ENCODE measurements at places on chromosomes 12 and 14.
A peak's percentile ranks its signal among the peaks of the same experiment; 100 is the strongest.

DNA sequence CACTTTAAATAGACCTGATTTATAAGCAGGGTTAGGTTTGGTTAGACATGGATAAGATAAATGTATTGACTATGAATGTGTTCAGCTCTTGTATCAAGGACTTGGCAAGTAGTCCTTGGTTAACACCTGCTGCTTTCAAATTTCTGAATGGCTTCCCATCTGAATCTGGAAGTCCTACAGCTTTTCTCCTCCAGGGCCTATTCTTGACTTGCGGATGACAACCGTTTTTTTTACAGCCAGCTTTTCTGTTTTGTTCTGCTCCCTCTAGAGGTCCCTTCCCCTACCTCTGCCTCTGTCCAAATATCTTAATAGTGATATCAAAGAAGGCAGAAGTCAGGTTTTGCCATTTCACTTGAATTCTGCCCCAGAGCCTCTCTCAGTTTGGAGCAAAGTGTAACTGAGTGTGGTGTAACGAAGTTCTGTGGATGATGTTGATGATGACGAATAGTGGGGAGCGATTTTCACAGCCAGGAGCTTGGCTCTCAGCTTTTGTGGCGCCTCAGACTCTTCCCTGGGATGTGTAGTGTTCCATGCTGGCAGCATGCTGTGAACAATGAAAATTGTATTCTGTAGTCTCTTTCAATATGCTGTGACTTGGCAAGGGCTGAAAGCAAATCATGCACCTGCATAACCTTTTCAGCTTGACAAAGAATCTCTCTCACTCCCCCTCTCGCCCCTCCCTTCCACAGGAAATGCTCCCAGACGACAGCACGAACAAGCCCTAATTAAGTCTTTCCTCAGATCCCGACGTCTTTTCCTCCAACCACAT, 5.0 kb upstream of the SLC4A8 start:
- no peak for DNase-seq

DNA sequence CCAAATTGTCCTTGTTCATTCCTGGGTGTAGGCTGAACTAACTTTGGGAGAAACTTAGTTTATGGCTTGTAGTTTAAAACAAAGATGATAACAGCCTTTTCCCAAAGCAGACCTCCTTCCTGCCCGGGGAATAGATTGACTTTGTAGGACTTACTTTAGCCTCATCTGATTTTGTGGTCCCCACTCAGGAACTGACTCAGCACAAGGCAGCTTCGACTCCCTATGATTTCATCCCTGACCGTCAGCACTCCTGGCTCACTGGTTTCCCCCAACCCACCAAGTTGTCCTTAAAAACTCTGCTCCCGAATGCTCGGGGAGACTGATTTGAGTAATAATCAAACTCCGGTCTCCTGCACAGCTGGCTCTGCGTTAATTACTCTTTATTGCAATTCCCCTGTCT, 40.1 kb upstream of the DDHD1 start:
- DNase-seq, result no peak

DNA sequence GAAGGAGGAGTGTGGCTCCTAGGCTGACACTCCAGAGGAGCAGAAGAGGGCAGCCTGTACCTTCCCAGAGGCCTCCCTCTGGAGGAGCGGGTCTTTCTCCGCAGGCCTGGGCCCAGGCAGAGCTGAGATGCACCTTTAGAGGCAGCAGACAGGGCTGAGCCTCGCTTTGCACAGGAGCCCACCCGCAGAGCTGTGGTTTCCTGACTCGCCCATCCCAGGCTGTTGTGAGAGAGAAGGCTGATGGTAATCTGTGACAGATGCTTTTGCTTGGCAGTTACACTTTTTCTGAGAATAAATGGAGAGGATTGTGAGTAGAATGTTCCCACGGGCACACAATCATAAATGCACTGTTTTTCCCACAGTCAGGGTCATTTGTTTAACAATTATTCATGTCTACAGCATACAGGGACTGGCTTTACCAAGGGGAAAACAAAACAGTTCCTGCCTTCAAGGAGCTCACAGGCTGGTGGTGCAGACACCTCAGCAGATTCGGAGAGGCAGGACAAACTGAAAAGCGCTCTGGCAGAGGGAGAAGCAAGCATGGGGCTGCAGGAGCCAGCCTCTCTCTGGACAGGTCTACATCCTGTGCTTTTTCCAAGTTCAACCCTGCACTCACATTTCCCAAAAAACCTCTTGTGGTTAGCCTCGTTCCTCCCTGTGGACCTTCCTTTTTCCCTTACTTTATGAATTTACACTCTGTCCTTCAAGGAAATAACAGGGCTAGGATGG, 13.9 kb downstream of the EVL start:
- DNase-seq, result peak; percentile 73

DNA sequence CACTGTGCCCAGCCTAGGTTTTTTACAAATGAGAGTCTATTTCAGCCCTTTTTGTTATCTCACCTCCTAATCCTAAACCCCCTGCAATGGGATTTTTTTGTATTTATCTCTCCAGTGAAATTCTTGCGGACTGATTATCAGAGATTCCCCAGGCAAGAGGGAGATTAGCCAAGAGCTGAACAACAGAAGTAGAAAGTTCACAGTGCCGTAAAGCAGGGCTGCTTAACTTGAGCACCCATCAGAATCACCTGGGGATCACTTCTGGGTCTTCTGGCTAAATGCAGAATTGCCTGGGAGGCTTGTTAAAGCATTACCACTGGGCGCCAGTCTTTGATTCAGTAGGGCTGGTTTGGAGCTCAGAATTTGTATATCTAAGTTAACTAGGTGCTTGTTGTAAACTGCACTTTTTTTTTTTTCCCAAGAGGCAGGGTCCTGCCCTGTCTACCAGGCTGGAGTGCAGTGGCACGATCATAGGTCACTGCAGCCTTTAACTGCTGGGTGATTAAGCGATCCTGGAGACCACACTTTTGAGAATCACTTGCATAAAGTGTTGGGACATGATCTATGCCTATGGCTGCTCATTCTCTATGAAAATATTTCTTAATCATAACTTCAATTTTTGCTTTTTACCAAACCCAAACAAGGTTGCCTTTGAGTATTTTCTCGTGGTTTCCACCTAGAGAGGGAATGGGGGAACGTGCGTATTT, 1.1 kb upstream of the DPPA3 start:
- no peak for DNase-seq

DNA sequence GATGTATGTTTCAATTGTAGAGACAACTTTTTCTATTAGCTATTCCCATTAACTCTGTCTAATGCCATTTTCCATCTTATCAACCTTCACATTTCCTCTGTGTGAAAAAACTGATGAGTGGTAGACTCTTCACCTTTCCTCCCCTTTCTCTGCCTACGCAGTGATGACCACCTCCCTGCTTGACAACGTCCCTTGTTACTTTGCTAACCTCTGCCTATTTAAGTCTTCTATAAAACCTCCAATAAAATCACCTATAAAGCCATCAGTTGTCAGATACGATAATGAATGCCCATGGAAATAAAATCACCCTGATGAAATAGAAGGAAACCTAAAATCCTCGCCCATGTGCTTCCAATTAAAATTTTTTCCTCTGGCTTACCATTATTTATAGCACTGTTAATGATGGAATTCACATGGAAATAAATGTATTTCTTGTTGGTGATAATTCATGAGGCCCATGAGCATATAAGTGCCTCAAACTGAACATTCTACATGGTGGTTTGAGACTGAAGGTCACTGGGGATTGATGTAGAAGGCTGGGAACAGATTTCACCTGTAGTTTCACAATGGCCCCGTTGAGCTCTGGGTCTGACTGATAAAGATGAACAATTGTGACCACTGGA, 1454.0 kb upstream of the SEL1L start:
- no peak for DNase-seq

DNA sequence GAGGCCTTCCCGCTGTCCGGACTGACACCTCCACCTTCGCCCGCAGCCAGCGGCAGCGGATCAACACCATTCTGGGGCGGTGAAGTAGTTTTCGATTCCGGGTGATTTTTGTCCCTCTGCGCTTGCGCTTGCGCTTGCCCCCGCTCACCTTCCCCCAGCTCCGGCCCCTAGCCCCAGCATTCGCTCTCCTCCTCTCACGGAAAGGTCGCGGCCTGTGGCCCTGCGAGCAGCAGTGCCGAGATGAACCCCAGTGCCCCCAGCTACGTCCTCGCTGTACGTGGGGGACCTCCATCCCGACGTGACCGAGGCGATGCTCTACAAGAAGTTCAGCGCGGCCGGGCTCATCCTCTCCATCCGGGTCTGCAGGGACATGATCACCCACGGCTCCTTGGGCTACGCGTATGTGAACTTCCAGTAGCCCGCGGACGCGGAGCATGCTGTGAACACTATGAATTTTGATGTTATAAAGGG, 22.7 kb upstream of the SRGAP1 start:
- DNase-seq, result peak; percentile 38

GRCh38 chr12:46361667-46362034, 10.9 kb downstream of the SLC38A2 start:
- DNase-seq, result no peak

GRCh38 chr12:6116471-6117021, 7.9 kb downstream of the VWF start:
- DNase-seq, result no peak

DNA sequence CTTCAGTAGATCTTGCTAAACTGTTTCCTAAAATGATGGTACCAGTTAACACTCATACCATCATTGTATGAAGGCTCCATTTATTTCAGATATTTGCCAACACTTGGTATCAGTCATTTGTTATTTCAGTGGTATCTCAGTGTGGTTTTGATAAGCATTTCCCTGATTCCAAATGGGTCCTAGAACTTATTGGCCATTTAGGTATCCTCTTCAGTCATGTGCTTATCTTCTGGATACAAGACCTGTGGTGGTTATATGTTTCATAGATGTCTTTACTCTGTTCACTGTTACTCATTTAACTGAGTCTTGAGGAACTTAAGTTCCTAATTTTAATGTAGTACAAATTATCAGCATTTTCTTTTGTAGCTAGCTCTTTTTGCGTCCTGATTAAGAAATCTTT, 13.5 kb downstream of the SINHCAF start:
- no peak for DNase-seq

- no peak for DNase-seq
Observed at GRCh38 chr12:25236190-25236589, 14.5 kb downstream of the KRAS start.

DNA sequence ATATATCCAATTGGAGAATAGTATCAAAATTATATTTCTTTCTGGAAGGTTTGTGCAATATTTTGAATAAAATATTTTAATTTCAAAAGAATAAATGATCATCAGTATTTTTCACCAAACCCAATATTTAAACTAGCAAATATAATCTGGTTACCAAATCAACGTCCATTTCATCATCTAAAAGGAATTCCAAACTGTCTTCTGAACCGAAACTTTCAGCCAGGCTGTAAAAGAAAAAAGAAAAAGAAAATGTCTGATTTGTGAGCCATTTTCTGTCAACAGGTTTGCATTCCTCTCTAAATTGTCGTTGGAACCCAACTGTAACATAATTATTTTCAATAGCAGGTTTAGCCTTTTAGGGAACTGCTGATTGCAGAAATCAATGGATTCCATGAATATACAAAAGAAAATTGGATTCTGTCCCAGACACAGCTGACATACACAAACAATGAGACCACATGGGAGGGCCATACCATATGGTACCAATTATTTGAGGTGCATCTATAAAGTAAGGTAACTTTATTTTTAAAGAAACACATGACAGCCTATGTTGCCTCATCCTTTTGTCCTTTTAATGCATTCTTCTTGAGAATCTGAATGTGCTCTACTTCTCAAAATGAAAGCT, 22.7 kb downstream of the SNRPF start:
- DNase-seq, result no peak

DNA sequence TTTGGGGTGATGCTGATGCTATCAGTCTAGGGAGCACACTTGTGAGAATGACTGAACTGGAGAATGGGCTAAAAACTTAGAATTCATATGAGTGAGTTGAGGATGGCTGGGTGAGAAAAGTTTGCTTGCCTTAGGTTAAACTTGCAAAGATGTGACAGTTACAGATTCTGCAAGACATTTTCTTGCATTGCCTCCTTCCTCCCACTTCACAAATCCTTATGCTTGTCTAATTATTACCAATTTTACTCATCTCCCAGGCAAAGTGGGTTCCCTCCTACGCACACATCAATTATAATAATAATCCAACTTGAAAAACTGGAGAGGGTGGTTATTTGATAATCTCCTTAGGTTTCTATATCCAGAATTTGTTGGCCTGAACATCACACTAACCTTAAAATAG, 50.9 kb downstream of the ATP2B1 start:
- DNase-seq, result no peak

DNA sequence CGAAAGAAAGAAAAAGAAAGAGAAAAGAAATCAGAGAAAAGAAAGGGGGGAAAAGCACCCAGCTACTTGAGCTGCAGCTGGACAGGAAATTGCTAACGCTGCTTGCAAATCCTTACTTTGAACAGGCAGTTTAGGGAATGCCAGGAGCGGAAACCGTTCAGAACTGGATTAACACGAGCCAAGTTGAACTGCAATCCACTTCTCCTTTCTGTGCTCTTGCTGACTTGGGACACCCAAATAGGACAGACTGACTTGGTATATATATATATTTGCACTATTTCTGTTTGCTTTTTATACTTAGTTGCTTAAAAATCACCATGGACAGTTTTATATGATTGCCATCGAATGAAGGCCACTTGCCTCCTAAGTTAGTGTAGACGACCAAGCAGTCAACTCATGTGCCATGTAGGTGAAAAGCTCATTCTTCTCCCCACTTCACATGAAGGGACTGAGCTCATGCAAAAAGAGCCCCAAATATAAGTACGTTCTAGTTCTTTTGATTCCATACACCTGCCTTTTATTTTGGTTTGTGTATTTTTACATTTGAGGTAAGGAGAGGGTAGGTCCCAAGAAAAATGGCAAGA, 5.5 kb downstream of the DUSP6 start:
- no peak for DNase-seq

DNA sequence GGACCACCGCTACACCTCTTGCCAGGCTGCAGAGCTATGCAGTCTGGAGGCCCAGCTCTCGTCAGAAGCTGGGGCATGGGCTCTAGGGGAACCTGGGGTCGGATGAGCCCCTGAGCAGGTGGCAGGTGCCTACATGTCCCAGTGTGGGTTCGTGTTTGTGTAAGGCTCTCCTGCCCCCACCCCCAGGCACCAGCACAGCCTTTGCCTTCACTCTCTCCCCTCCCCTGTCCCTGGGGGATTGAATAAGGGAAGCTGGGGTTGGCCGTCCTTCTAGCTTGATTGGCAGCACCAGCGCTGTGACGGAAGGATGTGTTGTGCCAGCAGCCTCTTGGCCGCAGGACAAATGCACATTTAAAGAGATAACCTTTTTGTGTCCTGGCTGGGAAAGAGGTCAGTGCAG, 34.8 kb upstream of the TSPAN9 start:
- DNase-seq, result no peak

DNA sequence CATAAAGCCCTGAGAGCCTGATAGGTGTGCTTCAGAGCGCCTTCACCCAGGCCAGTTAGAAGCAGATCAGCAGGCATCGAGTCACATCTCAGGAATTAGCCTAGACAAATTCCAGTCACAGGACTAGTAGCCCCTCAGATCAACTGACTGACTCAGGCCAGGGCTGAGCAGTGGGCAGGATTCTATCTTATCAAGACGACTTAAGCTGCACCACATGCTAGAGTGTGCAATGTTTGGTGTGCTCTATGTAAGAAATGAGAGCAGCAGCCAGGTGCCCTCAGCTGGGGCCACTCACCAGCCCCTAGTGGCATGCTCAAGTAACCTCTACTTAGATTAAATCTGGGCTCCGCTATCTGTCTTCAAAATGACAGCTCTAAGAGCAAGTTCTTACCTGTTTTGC, 19.7 kb upstream of the NGB start:
- no peak for DNase-seq

- DNase-seq, result peak; percentile 38
Observed at GRCh38 chr12:9750276-9751203, 10.2 kb downstream of the CD69 start.
